Stimulated activated CD4-positive, alpha-beta T cell treated with anti-CD3 and anti-CD28 coated beads, TNF-alpha, amount 100 ng/mL, for 48 hours (primary cell): ENCODE measurements at places on chromosomes 13 and 19.
A peak's percentile ranks its signal among the peaks of the same experiment; 100 is the strongest.

DNA sequence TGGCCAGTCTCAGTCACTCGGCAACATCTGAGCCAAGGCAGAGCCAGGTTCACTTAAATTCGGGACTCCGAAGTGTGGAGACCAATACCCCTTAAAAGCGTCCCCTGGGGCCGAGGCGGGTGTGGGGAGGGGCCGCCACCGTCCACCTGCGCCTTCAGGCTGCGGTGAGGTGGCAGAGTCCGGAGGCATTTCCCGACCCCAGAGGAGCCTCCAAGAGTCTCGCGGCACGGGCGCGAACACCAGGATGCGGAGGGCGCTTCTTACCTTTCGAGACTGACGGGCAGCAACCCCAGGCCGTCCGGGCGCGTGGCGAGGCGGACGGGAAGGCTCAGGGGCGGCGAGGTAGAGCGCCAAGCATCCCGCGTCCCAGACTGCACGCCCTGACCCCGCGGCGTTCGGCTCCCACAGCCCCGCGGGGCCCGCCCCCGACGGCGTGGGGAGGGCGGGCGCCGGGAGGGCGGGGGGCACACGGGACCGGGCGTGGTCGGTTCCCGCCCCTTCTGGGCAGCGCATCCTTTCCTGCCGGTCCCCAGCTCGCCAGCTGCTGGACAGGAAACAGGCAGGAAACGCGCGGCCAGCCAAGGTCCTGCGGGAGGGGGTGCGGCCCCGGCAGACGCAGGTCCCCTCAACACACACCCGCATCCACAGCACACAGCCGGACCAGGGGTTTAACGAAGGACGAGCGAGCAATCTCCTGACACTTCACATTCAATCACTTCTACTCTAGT, at the start of gene THSD1:
Gene THSD1, minus strand, starts transcription at position 406 of the 728 bp plus-strand sequence. CDS start 3,572 bp downstream, outside the sequence.
- DNase-seq, result peak; percentile 8

DNA sequence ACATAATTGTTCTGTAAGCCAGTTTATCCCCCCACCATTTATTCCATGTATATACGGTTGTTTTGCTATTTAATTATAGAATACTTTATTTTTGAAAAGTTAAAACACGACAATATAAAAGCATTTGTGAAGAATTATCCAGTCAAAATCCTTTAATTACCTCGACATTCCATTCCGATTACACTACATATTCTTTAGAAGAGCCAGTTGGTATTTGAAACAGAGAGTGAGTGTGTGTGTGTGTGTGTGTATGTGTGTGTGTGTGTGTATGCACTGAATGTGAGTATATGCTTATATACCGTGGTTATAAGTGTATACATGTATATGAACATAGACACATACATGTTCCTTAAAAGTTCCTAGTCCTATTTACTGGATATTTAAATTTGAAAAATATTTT, 87.8 kb upstream of the KLF5 start:
- no peak for DNase-seq

DNA sequence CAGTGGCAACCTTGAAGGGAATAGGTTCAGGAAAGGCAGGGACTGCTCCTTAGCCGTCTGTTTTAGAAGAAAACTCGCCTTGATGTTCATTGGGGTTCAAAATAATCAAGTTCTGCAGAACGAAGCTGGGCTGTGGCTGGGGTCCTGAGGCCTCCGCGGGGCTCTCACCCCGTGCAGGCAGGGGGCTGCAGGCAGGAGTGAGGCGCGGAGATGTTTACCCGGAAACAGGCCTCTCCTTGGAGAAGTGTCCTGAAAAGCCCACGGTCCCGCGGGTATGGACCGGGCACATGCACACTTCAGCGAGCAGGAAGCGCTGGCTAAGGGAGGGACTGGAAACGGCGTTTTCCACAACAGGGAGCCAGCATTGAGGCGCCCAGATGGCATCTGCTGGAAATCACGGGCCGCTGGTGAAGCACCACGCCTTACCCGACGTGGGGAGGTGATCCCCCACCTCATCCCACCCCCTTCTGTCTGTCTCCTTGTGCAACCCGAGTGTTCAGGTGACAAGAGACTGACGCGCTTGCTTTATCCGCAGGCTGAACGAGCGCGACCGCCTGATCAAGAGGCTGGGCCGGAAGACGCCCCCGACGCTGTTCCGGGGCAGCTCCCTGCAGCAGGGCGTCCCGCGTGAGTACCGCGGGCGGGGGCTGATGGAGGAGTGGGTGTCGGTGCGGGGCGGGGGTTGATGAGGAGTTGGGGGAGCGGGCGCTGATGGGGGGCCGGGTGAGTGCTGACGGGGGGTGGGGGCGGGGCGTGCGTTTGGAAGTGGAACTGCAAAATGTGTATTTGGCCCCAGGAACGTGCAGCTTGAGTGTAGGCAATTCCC, 39.6 kb downstream of the SHISA2 start:
- peak; percentile 9 for DNase-seq

DNA sequence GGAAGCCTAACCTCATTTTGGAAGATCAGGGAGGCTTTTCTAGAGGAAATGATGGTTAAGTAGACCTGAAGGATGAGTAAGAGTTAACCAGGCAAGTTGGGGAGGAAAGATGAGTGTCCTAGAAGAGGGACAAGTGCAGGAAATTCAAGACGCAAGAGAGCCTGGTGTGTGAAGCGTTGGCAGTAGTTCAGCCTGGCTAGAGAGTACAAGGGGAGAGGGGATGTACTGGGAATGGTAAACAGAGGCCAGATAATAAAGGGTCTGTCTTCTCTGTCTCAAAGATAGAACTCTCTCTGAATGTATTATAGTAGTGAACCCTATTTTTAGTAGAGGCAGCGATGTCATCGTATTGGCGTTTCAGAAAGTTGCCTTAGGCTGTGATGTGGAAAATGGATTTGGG, 9.7 kb downstream of the DPY19L3 start:
- no peak for DNase-seq

DNA sequence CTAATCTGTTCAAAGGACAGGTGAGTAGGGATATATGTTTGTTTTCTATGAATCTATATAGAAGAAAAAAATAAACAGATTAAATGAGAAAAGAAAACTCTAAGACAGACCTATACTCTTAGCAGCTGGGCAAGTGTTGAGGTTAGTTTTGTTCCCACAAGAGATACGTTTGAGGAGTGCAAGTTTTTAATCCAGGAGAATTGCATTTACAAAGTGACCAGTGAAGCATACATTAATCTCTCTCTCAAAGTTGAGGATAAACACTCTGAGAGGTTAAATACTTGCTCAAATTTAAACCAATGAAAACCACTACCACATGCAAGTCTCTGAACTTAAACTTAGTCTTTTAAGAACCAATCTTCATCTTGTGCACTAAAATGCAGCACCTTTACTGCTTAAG, 930.5 kb upstream of the MIR17HG start:
- DNase-seq, result no peak

GRCh38 chr13:65292488-65292901, 1937.6 kb downstream of the PCDH9 start:
- no peak for DNase-seq
